ENCODE measurements at places on chromosomes 4 and X. TPM values are rescaled to one million over a fixed set of nuclear protein-coding genes. Genes with fewer than 3 reads are reported as not detected.

DNA sequence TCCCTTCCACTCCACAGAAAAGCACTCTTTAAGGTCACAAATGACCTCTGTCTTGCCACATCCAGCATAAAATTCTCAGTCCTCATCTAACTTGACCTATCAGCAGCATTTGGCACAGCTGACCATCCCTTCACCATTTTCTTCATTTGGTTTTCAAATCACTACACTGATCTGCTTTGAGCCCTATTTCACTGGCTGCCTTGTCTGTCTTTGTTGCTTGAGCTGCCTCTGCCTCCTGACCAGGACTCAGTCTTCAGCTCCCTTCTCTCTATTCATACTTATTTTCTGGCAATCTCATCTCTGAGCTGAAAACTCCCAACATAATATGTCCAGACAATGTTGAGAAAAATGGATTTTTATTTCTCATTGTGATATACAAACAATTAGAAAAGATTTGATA lies 27.7 kb upstream of the PDE5A start:
- peak; percentile 12 for DNase-seq

DNA sequence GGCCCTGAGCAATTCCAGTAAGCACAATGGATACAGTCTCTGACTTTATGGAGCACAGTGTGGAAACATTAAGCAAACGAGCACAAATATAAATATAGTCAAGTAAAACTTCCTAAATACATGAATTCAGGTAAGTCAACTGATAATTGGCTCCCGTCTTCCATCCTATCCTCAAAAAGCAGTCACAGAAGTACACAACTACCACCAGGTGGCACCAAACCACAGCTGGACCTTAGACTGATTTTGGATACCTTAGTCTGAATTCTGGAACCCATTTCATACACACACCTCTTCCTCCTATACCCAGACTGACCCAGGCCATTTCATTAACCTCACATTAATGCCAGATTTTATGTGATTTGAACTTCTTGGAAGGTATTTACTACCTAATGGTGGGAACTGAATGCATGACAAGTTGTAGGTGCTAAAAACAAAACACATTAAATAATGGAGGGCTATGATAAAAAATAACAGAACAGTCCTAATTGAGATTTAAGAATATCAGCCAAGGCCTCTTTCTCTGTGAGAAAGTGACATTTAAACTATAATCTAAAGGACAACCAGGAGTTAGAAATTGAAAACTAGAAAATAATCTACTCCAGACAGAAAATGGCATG lies 77.5 kb downstream of the ELF2 start:
- peak; percentile 79 for DNase-seq

Gene ASB11
- total RNA-seq, result 0.15 TPM

GRCh38 chrX:7926914-7927258 lies 327 bp downstream of the PNPLA4 start:
- DNase-seq, result no peak

Gene SPIN3
- total RNA-seq, result 6.3 TPM

DNA sequence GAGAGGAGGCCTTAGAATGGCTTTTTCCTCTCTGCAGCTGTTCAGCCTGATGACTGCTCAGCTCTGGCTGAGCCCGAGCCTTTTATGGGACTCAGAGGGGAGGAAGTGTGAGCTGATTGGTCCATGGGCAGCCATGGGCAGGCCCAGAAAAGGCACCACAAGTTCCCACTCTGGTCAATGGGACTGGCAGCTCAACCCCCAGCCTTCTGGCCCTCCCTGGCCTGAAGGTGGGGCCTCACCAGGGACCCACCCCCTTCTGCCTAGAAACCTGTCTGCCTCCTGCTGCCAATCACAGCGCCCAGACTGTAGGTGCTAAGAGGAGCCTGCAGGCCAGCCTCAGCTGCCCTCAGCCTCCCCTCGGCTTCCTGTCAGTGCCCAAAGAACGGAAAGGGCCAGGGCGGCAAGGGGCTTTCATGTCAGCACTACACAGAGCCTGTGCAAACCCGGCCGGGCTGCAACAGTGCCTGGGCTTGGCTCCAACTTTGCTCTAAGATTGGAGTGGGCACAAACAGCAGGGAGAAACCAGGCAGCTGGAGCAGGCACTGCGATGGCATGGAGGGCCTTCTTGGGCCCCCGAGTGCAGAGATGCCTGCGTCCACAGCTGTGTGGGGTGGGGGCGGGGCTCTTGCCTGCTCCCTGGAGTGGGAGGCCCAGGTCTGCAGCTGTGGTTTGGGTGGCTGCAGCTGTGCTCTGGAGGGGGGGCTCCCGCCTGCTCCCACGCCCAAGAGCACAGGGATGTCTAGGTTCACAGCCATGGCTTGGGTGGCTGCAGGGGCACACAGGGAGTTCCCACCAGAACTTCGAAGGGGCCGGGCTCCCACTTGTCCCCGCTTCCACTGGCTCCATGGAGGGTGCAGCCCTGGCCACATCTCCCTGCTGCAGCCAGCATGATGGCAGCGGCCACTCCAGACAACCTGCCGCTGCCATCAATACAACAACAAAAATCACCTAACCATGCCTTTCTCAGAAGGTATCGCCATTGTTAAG lies 92.6 kb downstream of the NXF2 start:
- no peak for DNase-seq

DNA sequence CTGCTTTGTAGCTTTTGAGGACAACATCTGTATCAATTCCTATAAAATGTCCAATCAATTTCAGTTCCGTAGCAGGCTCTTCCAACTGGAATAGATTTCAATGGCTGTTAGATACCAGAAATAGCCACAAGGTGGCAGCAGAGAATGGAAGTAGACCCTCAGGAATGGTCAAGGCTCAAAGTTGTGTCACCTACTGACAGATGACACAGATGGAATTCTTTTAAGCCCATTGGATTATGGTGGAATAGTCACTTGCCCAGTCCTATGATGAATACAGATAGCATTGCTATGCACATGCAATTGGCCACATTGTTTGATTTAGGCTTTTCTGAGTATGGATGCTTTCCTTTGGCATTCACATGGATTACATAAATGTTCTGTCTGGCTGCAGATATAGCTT lies 130.4 kb upstream of the RADX start:
- peak; percentile 36 for DNase-seq

GRCh38 chr4:18234108-18234507 lies 212.6 kb upstream of the LCORL start:
- no peak for DNase-seq

DNA sequence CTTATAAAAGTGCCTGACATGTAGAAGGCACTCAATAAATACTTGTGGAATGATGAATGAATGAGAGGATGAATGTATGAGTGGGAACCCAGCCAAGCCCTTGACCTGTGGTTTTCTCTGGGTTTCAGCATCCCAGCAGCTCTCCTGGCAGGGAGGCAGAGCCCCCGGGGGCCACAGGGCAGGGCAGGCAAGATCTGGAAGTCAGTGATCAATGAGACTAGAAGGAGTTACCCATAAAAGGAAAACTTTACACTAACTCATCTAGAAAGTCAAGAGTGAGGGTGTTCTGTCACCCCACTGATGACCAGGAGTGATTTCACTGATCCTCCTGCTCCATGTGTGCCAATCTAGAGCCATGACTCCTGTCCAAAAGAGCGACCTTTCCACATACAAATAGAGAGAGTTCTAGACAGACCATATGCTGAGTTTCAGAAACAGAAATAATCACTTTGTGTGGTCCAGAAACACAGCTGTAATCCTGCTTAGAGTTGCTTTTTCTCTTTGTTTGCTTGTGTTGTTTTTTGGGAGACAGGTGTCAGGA lies 37.4 kb downstream of the MGARP start:
- peak; percentile 11 for DNase-seq

Gene ARHGAP4
- 31.9 TPM for total RNA-seq

DNA sequence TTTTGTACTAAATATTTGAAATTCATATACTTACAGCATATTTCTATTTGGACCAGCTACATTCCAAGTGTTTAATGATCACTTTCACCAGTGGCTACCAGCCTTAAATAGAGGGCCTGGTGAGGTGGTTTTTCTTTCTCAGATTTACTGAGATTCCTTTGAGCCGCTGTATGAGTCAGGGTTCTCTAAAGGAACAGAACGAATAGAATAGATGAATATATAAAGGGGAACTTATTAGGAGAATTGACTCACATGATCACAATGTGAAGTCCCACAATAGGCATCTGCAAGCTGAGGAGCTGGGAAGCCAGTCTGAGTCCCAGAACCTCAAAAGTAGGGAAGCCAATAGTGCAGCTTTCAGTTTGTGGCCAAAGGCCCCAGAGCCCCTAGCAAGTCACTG lies 146.2 kb upstream of the TLL1 start:
- no peak for DNase-seq
